ENCODE measurements at places on chromosomes 3 and 15.
A peak's percentile ranks its signal among the peaks of the same experiment; 100 is the strongest.

- peak; percentile 67 for DNase-seq
These were observed 808 bp downstream of the BCL6 start for GRCh38 chr3:187744169-187745151.

- DNase-seq: no peak
These were observed 32.0 kb downstream of the MUC20 start for GRCh38 chr3:195752546-195753331.

- DNase-seq: no peak
These were observed 42.4 kb upstream of the KY start for GRCh38 chr3:134693226-134693625.

- DNase-seq: peak; percentile 71
These were observed 58.5 kb downstream of the ECT2 start for GRCh38 chr3:172808969-172809546.

DNA sequence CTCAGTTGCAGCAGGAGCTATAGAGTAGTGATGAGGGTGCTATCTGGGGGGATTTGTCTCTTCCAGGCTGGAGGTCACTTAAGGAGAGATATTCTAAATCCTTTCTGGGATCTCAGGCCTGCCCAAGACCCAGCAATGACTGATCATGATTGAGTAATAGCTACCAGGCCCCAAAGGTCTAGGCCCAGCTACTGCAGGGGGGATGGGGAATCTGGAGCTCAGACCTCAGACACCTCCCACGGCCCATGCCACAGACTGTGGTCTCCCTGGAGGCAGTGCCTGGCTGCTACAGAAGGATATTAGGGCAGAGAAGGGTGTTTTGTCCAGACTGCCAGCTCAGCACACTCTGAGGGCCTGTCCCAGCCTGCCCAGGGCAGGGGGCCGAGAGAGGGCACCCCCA is 6.9 kb downstream of the SLC38A3 start:
- no peak for DNase-seq

- DNase-seq: peak; percentile 43
These were observed 89.3 kb upstream of the BHLHE40 start for GRCh38 chr3:4889896-4890295.

- DNase-seq: no peak
These were observed 60.9 kb downstream of the ST8SIA2 start for GRCh38 chr15:92454555-92455105.

GRCh38 chr3:170420307-170420821 is 1.7 kb downstream of the CLDN11 start:
- DNase-seq: no peak

GRCh38 chr3:72095521-72095920 is 310.6 kb upstream of the PROK2 start:
- DNase-seq: no peak

- no peak for DNase-seq
These were observed 51.9 kb upstream of the TBL1XR1 start for GRCh38 chr3:177249203-177249602.

- DNase-seq: peak; percentile 20
These were observed 41.7 kb downstream of the SNX4 start for GRCh38 chr3:125478326-125478725.

- DNase-seq: no peak
These were observed 117.9 kb upstream of the HACD2 start for GRCh38 chr3:123702720-123703119.

All from astrocyte of the spinal cord (primary cell).